Muscle of leg (tissue), 16 donors: ENCODE measurements at places on chromosomes 6 and 20. TPM values are rescaled to one million over a fixed set of nuclear protein-coding genes. Genes with fewer than 3 reads are reported as not detected.

XPO5 gene
- 17.2 TPM for total RNA-seq

PI16 gene
- 65.7 TPM for total RNA-seq

PKHD1 gene
- 11.1 TPM for total RNA-seq

EYA4 gene
- total RNA-seq, result 28.8 TPM

ADGRB3 gene
- 1.5 TPM for total RNA-seq

TRAPPC3L gene
- total RNA-seq, result 0.09 TPM

WFDC5 gene
- total RNA-seq, result not detected

SIRPD gene
- total RNA-seq, result not detected

CDYL gene
- 75.3 TPM for total RNA-seq

KCNS1 gene
- total RNA-seq, result 0.04 TPM

COL21A1 gene
- 101 TPM for total RNA-seq

CALHM6 gene
- total RNA-seq, result 3.8 TPM

C20orf141 gene
- not detected for total RNA-seq

TFAP2C gene
- total RNA-seq, result 0.09 TPM

DEFB132 gene
- not detected for total RNA-seq

CRISP1 gene
- total RNA-seq, result not detected

BLOC1S5 gene
- total RNA-seq, result 15.7 TPM

TNF gene
- total RNA-seq, result 0.22 TPM

CRISP2 gene
- not detected for total RNA-seq

KIFC1 gene
- 10.5 TPM for total RNA-seq

C6orf58 gene
- 0.09 TPM for total RNA-seq

ACTL10 gene
- 0.49 TPM for total RNA-seq

ROS1 gene
- 0.04 TPM for total RNA-seq

CRISP3 gene
- 0.04 TPM for total RNA-seq

BPIFA1 gene
- not detected for total RNA-seq

RNF144B gene
- total RNA-seq, result 7.1 TPM

NFATC2 gene
- total RNA-seq, result 3.8 TPM

HCRTR2 gene
- not detected for total RNA-seq

ANKRD66 gene
- total RNA-seq, result 0.66 TPM

ATP6V1G2 gene
- total RNA-seq, result 1.4 TPM

SPAG4 gene
- total RNA-seq, result 1.2 TPM

CDH4 gene
- 0.66 TPM for total RNA-seq

MYCT1 gene
- 18.3 TPM for total RNA-seq

ISM1 gene
- total RNA-seq, result 1.4 TPM

CDH22 gene
- total RNA-seq, result 0.13 TPM

GDAP1L1 gene
- total RNA-seq, result 0.18 TPM

SYCP2L gene
- total RNA-seq, result 2.6 TPM

SGK1 gene
- total RNA-seq, result 24.2 TPM

POU3F2 gene
- total RNA-seq, result 0.13 TPM
